ENCODE measurements at places on chromosomes 5 and 9. TPM values are rescaled to one million over a fixed set of nuclear protein-coding genes. Genes with fewer than 3 reads are reported as not detected.

ENTPD8 gene
- total RNA-seq = not detected

HAPLN1 gene
- not detected for total RNA-seq

SSBP2 gene
- 25.9 TPM for total RNA-seq

SLCO6A1 gene
- not detected for total RNA-seq

IL3 gene
- not detected for total RNA-seq

CD74 gene
- 705 TPM for total RNA-seq

PFN3 gene
- not detected for total RNA-seq

HMCN2 gene
- total RNA-seq = 0.19 TPM

TMEM252 gene
- total RNA-seq = not detected

CLIC3 gene
- 9.7 TPM for total RNA-seq

FOXD4L3 gene
- total RNA-seq = not detected

CCL21 gene
- 30.0 TPM for total RNA-seq

FBN2 gene
- 0.95 TPM for total RNA-seq

PCDHGA8 gene
- 2.0 TPM for total RNA-seq

FRRS1L gene
- total RNA-seq = 0.06 TPM

INSL6 gene
- total RNA-seq = not detected

CDC42SE2 gene
- 59.3 TPM for total RNA-seq

IL13 gene
- 1.1 TPM for total RNA-seq

ERMP1 gene
- 10.7 TPM for total RNA-seq

IRX1 gene
- not detected for total RNA-seq

F2RL2 gene
- 0.28 TPM for total RNA-seq

GABBR2 gene
- not detected for total RNA-seq

RECK gene
- total RNA-seq = 27.7 TPM

KCNV2 gene
- total RNA-seq = not detected

N4BP3 gene
- total RNA-seq = 0.84 TPM

ANXA2R gene
- total RNA-seq = 5.5 TPM

TRAF1 gene
- total RNA-seq = 9.0 TPM

GFRA3 gene
- total RNA-seq = not detected

ETF1 gene
- total RNA-seq = 195 TPM

ANKRD18A gene
- 0.48 TPM for total RNA-seq

CYSRT1 gene
- 0.36 TPM for total RNA-seq

ZDHHC11 gene
- total RNA-seq = 2.4 TPM

SPATA9 gene
- total RNA-seq = 0.84 TPM

SPINK4 gene
- not detected for total RNA-seq

COL15A1 gene
- 88.3 TPM for total RNA-seq

AFAP1L1 gene
- total RNA-seq = 45.0 TPM

LHFPL2 gene
- 37.1 TPM for total RNA-seq

UIMC1 gene
- 22.3 TPM for total RNA-seq

NEUROG1 gene
- not detected for total RNA-seq

ANKRD31 gene
- 0.79 TPM for total RNA-seq

SLC46A2 gene
- total RNA-seq = not detected

Measured in omental fat pad (tissue), 4 donors.